ENCODE measurements at places on chromosomes 4 and X. TPM values are rescaled to one million over a fixed set of nuclear protein-coding genes. Genes with fewer than 3 reads are reported as not detected.

- H3K27me3 ChIP-seq, result no peaks in the 10 kb centered on the region
- H3K27ac ChIP-seq, result no peak overlapping the region
- no peaks in the 10 kb centered on the region for H3K36me3 ChIP-seq
- no peak overlapping the region for H3K4me3 ChIP-seq
Observed at GRCh38 chr4:25308306-25308705, 4.3 kb upstream of the ZCCHC4 start.

DNA sequence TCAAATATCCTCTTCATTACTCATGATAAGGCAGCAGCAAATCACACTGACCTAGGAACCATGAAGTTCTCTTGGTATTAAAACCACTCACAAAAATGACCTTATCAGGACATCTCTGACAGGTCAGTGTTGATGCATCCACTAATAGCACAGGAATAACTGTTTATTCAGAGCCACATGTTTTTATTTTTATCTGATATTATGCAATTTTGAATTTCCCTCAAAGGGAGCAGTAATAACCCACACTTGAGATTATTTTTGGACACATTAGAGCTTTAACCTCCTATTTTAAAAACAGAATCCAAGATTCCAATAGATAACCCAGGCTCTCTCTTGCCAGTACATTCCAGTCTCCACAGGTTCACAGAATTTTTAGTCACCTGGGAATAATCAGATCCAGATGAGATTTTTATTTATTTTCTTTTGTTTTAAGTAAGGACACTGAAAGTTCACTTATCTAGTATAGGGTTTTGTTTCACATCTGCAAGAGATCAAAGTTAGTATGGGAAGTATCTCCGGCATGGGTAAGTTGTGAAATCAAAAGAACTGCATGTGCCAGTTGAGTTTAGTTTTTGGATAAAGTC, 36.3 kb upstream of the MYOZ2 start:
- no peaks in the 10 kb centered on the region for H3K36me3 ChIP-seq
- no peaks in the 10 kb centered on the region for H3K27me3 ChIP-seq
- H3K27ac ChIP-seq, result peak overlapping the region; percentile 37
- no peak overlapping the region for H3K4me3 ChIP-seq
- peaks cover 21% of the 10 kb centered on the region for H3K4me1 ChIP-seq

- no peaks in the 10 kb centered on the region for H3K4me1 ChIP-seq
- H3K27ac ChIP-seq, result no peak overlapping the region
- no peaks in the 10 kb centered on the region for H3K27me3 ChIP-seq
- H3K4me3 ChIP-seq, result no peak overlapping the region
- H3K36me3 ChIP-seq, result peaks cover 47% of the 10 kb centered on the region
Observed at GRCh38 chr4:168421671-168422070, 58.6 kb downstream of the DDX60L start.

DNA sequence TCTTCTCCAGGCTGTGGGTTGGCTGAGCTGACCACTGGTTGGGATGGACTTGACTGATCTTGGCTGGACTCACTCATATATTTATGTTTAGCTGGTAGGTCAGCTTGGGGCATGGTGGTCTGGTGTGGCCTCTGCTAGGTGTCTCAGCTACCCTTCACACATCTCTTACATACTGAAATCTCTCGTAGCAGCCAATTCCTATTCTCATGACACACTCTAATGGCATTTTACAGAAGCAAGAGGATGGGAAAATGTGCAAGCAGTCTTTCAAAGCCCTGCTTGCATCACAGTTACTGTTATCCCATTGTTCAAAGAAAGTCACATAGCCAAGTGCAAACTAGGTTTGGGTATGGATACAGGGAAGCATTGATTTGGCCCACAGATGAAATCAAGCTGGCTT, 55.5 kb upstream of the PCDH18 start:
- H3K36me3 ChIP-seq, result no peaks in the 10 kb centered on the region
- no peaks in the 10 kb centered on the region for H3K4me1 ChIP-seq
- DNase-seq, result no peak
- no peaks in the 10 kb centered on the region for H3K27me3 ChIP-seq

DNA sequence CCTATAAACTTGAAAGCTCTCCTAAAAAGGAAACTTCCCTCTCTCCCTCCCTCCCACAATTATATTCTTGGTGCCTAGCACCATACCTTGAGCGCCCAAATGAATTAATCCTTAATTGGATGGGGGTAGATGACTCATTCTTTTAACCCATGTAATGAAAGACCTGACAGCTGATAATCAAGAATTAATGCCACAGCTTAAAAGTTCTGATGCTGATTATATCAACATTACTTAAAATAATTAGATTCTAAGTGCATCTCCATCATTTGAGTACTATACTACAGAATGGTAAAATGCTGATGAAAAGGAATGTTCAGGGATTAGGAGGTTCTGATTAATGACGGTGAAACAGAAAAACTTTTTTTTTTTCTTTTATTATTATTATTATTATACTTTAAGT, 117.0 kb downstream of the ENOX2 start:
- no peak for DNase-seq
- no peaks in the 10 kb centered on the region for H3K27me3 ChIP-seq
- no peak overlapping the region for H3K4me3 ChIP-seq
- no peaks in the 10 kb centered on the region for H3K4me1 ChIP-seq
- H3K36me3 ChIP-seq, result no peaks in the 10 kb centered on the region
- H3K27ac ChIP-seq, result no peak overlapping the region

GRCh38 chrX:117429501-117429900, 687.1 kb downstream of the KLHL13 start:
- no peaks in the 10 kb centered on the region for H3K27me3 ChIP-seq
- no peaks in the 10 kb centered on the region for H3K36me3 ChIP-seq
- no peak overlapping the region for H3K27ac ChIP-seq
- DNase-seq, result no peak
- H3K4me1 ChIP-seq, result no peaks in the 10 kb centered on the region

- no peaks in the 10 kb centered on the region for H3K27me3 ChIP-seq
- no peak overlapping the region for H3K4me3 ChIP-seq
- no peak overlapping the region for H3K27ac ChIP-seq
- H3K36me3 ChIP-seq, result peaks cover 13% of the 10 kb centered on the region
Observed at GRCh38 chr4:25818371-25818871, 44.4 kb downstream of the SEL1L3 start.

- H3K4me3 ChIP-seq, result no peak overlapping the region
- no peaks in the 10 kb centered on the region for H3K36me3 ChIP-seq
- no peaks in the 10 kb centered on the region for H3K4me1 ChIP-seq
Observed at GRCh38 chr4:134057356-134057755, 144.2 kb downstream of the PABPC4L start.

GRCh38 chr4:109787807-109788206, 14.0 kb downstream of the CFI start:
- H3K27ac ChIP-seq, result no peak overlapping the region
- no peak for DNase-seq
- no peaks in the 10 kb centered on the region for H3K27me3 ChIP-seq
- no peaks in the 10 kb centered on the region for H3K36me3 ChIP-seq
- H3K4me3 ChIP-seq, result no peak overlapping the region

GRCh38 chrX:19555683-19556082, 40.4 kb upstream of the MAP3K15 start:
- no peaks in the 10 kb centered on the region for H3K27me3 ChIP-seq
- no peaks in the 10 kb centered on the region for H3K4me1 ChIP-seq

GRCh38 chr4:15237648-15238230, 190.1 kb upstream of the C1QTNF7 start:
- H3K36me3 ChIP-seq, result no peaks in the 10 kb centered on the region
- H3K4me3 ChIP-seq, result no peak overlapping the region
- DNase-seq, result no peak
- peaks cover 7% of the 10 kb centered on the region for H3K4me1 ChIP-seq

The NXF2 gene
- not detected for total RNA-seq

The HSFX2 gene
- total RNA-seq, result not detected

The CC2D2A gene
- total RNA-seq, result 19.5 TPM

All from upper lobe of left lung (tissue), 6 donors.